Pancreas (tissue), 10 donors: ENCODE measurements at places on chromosomes 5 and 9.

GRCh38 chr5:147547730-147548129, 37.9 kb upstream of the DPYSL3 start:
- H3K27me3 ChIP-seq = no peaks in the 10 kb centered on the region
- no peak overlapping the region for H3K4me3 ChIP-seq
- H3K36me3 ChIP-seq = no peaks in the 10 kb centered on the region
- H3K27ac ChIP-seq = no peak overlapping the region

DNA sequence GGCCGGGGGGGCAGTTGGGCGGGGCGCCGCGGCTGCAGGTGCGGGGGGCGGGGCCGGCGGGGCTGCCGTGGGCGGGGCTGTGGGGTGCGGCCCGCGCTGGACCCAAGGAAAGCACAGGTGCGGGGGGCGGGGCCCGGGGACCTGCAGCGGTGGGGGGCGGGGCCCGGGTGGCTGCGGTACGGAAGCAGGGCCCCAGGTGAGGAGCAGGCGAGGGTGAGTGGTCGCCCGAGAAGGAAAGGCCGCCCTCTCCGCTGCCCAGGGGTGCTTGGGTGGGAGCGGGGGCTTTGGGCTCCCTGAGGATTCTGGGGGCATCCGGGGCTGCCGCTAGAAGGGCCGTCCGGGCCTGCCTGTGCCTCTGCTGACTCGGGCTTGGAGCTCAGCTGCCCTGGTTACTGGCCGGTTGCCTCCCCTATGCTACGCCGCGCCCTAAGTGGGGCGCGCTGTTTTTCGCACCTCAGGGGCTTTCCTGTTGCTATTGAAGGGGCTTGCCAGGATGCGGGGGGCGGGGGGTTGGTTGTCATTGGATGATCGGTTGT, 767 bp downstream of the RALGPS1 start:
- peak overlapping the region; percentile 33 for H3K4me3 ChIP-seq
- no peaks in the 10 kb centered on the region for H3K27me3 ChIP-seq
- no peaks in the 10 kb centered on the region for H3K4me1 ChIP-seq
- DNase-seq = peak; percentile 96
- peak overlapping the region; percentile 74 for H3K27ac ChIP-seq

DNA sequence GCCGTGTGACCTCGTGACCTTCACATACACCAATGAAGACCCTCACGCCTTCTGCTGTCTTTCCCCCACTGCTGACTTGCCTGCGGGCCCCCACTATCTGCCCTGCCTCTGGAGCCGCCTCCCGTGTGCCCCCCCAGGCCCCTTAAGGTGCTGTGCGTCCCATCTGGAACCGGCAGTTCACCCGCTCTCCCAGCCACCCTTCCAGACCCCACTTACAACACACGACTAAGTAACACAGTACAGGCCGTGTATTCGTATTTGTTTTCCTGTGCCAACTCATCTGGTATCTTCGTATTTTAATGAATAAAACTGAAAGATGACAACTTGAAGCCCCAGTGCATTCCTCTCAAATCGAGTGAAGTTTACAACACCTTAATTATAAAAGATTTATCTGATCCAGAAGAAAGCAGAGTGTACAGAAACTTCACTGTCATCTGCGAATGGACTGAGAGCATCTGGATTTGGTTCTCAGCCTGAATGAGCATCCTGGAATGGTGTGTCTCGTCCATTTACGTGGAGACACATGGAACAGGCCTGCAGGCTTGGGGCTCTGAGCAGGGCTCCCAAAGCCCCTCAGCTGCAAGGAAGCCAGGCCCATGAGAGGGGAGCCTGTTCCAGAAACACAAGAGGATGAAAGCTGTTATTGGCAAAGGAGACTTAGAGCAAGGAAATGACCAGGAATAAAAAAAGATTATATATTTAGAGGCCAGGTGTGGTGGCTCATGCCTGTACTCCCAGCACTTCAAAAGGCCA, 21.9 kb upstream of the TERT start:
- no peak for DNase-seq
- no peak overlapping the region for H3K4me3 ChIP-seq
- H3K36me3 ChIP-seq = no peaks in the 10 kb centered on the region
- H3K27ac ChIP-seq = peak overlapping the region; percentile 60

DNA sequence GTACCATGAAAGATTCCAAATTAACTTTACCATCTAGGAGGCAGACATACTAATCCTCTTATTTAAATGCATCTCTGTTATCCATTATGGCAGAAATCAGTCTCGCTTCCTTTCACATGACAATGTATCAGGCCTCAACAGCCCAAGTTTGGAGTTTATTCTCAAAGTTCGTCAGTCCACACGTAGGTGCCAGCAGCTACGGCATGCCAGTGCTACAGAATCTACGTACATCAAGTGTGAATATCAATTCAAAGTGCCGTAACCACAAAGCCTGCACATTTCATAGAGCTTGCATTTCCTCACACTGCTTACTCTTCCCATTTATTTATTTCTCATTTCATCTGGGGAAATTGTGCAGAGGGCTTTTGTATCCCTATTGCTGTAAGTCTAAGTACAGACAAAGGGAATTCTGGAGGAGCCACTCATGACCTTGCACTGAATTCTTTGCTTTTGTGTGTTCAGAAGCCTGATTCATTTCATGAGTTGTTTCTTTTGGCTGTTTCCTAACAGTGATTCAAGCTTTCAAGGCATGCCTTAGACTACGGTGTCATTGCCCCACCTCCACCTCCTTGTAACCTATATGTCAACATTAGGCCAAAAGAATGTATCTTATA, 10.0 kb downstream of the ENC1 start:
- peaks cover 5% of the 10 kb centered on the region for H3K4me1 ChIP-seq
- no peaks in the 10 kb centered on the region for H3K27me3 ChIP-seq
- H3K36me3 ChIP-seq = peaks cover 16% of the 10 kb centered on the region
- DNase-seq = no peak
- H3K27ac ChIP-seq = no peak overlapping the region
- H3K4me3 ChIP-seq = no peak overlapping the region

GRCh38 chr5:134028496-134028895, 23.7 kb upstream of the VDAC1 start:
- no peaks in the 10 kb centered on the region for H3K4me1 ChIP-seq
- no peak overlapping the region for H3K27ac ChIP-seq
- no peaks in the 10 kb centered on the region for H3K36me3 ChIP-seq
- no peak overlapping the region for H3K4me3 ChIP-seq
- DNase-seq = no peak

DNA sequence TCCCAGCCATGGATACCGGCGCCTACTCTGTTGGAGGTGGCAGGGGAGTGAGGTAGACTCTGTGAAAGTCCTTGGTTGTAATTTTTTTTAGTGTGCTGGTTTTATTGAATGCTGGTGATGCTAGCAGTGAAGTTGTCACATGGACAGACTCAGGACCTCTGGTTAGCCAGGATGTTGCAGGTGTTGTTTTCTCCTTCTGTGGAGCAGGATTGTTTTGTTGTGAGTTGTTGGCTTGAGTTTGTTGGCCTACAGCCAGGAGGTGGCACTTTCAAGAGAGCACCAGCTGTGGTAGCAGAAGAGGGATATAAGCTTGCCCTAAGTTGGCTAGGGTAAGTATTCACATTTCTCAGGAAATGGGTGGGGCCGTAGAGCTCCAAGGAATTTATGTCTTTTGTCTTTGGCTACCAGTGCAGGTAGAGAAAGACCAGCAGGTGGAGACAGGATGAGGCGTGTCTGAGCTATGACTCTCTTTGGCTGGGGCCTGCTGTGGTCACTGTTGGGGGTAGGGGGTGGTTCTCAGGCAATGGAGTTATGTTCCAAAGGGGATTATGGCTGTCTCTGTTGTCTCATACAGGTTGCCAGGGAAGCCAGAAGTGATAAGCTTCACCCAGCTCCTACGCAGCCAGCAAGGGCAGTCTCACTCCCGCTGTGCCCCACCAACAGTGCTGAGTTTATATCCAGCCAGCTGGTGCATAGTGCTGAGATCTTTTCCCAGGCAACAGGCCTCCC, 248.7 kb downstream of the TAF11L14 start:
- no peaks in the 10 kb centered on the region for H3K4me1 ChIP-seq
- H3K4me3 ChIP-seq = no peak overlapping the region
- no peak overlapping the region for H3K27ac ChIP-seq
- H3K36me3 ChIP-seq = no peaks in the 10 kb centered on the region
